ENCODE measurements at places on chromosomes 4 and X.

- DNase-seq: no peak
These were observed 126.9 kb upstream of the CBR4 start for GRCh38 chr4:169136796-169137557.

GRCh38 chrX:155070663-155070974 is 317 bp downstream of the CMC4 start:
- DNase-seq: no peak

- DNase-seq: no peak
These were observed 60.5 kb downstream of the NDNF start for GRCh38 chr4:121011780-121012340.

GRCh38 chr4:169510617-169511016 is 101.8 kb downstream of the NEK1 start:
- DNase-seq: no peak

- DNase-seq: no peak
These were observed 12.2 kb downstream of the SULT1B1 start for GRCh38 chr4:69748173-69748572.

DNA sequence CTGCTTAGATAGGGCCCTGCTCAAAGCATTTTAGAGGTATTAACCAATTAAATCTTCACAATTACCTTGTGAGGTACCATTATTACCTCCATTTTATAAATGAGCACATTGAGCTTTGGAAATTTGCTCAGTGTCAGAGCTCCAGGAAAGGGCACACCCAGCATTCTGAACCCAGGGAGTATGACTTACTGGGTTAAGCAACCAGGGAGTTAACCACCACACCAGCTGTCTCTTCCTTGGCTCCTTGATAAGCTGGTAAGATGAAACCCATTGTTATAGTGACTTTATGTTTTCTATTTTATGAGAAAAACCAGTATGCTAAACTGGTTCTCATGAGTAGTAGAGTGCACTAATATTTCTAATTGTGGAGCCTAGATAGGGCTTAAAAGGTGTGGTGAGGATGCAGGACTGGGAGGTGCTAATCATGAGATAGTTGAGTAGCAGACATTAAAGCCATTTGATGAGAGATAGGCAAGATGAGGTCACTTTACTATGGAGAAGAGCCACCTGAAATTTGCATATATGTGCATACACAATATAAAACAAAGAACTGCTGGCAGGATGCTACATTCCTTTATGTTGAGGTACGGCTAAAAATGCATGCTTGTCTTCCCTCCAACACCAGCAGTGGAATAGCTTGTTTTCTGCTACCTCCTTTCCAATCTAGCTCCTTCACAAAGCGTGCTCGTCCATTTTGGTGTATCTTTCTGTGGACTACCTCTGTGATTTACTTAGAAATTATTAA is 556.1 kb downstream of the SPRY1 start:
- DNase-seq: no peak

GRCh38 chr4:53192496-53192895 is 173.4 kb downstream of the SCFD2 start:
- no peak for DNase-seq

- DNase-seq: peak; percentile 19
These were observed 4.2 kb upstream of the CDS1 start for GRCh38 chr4:84578540-84579402.

DNA sequence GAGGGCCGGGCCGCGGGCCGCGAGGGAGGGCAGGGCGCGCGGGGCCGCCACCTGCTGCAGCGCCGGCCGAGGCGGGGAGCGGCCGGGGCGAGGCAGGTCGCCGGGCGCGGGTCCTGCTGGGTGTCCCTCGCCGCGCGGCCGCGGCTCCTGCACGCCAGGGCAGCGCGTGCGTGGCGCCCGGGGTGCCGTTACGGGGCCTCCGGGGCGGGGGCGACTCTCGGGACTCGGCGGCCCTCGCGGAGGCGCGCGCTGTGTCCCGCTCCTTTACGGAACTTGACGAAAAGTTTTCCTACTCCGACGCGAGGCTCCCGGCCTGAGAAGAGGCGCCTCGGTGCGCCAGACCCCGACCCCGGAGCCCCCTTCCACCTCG is 329 bp downstream of the TBC1D14 start:
- no peak for DNase-seq

DNA sequence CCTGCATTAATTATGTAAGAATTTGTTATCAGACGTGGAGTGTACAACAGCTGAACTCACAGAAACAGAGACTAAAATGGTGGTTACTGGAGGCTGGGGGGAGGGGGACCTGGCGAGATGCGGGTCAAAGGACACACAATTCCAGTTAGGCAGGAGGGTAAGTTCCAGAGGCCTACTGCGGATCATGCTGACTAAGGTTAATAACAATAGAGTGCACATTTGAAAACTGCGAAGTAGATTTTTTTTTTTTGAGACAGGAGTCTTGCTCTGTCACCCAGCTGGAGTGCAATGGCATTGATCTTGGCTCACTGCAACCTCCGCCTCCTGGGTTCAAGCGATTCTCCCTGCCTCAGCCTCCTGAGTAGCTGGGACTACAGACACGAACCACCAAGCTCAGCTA is 7.6 kb downstream of the AGA start:
- DNase-seq: no peak

GRCh38 chrX:2854918-2855317 is 26.2 kb downstream of the GYG2 start:
- DNase-seq: no peak

Data from NCI-H1694 treated with DMSO at 0.1 percent for 48 hours (cell line).